ENCODE measurements at places on chromosomes 7 and 10. TPM values are rescaled to one million over a fixed set of nuclear protein-coding genes. Genes with fewer than 3 reads are reported as not detected.

The CRHR2 gene
- 0.64 TPM for total RNA-seq

The TASOR2 gene
- 54.5 TPM for total RNA-seq

The NUTM2E gene
- 0.76 TPM for total RNA-seq

The PRLHR gene
- not detected for total RNA-seq

The ZNF365 gene
- total RNA-seq: 0.35 TPM

The MCM10 gene
- 4.8 TPM for total RNA-seq

The CUZD1 gene
- total RNA-seq: 0.29 TPM

The ACBD7 gene
- total RNA-seq: 5.1 TPM

The MYL10 gene
- total RNA-seq: 8.8 TPM

The MRM2 gene
- total RNA-seq: 15.1 TPM

The AP3M1 gene
- 27.3 TPM for total RNA-seq

The CTTNBP2 gene
- 16.5 TPM for total RNA-seq

The NUTM2B gene
- 0.23 TPM for total RNA-seq

The TMEM273 gene
- total RNA-seq: 5.5 TPM

The TRIM74 gene
- 1.6 TPM for total RNA-seq

The TRPV6 gene
- 5.2 TPM for total RNA-seq

The CNNM1 gene
- 1.8 TPM for total RNA-seq

The P4HA1 gene
- total RNA-seq: 52.2 TPM

The TEX47 gene
- not detected for total RNA-seq

The RAB19 gene
- 4.7 TPM for total RNA-seq

The STEAP1B gene
- total RNA-seq: 1.5 TPM

The VAX1 gene
- total RNA-seq: not detected

The VWC2 gene
- total RNA-seq: 0.70 TPM

The NANOS1 gene
- 1.9 TPM for total RNA-seq

The RHOBTB1 gene
- total RNA-seq: 44.8 TPM

The TMEM229A gene
- total RNA-seq: 0.06 TPM

The KCNH2 gene
- total RNA-seq: 14.4 TPM

The PDK4 gene
- 27.2 TPM for total RNA-seq

The PIK3AP1 gene
- 10.5 TPM for total RNA-seq

Measured in metanephros (tissue), 2 donors.